ENCODE measurements at places on chromosomes 13 and 19. TPM values are rescaled to one million over a fixed set of nuclear protein-coding genes. Genes with fewer than 3 reads are reported as not detected.
A peak's percentile ranks its signal among the peaks of the same experiment; 100 is the strongest.

DNA sequence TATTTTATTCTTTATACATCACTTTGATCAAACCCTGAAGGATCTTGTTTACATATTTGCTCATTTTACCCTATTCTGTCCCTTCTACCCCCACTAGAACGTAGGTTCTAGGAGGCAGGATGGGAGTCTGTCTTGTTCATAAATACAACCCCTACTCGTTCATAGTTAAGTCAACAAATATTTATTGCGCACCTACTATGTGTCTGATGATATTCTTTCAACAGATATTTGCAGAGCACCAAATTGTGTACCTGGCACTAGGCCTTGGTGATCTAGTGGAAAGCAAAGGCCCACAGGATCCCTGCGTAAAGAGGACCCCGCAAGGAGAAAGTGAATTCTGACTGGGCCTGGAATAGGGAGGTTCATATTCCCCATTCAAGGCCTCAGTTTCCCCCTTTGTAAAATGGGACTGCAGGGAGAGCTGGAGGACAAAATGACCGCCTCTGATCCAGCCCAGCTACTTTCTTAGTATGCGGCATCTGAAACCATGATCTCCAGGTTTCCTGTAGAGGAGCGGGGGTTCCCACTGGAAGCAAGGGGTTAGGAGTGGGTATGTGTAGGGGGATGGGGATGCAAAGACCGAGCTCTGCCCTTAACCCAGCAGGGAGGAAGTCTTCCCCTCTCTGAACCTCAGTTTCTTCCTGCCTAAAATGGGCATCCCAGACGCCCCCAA is 534 bp upstream of the GEMIN7 start:
- DNase-seq = no peak

DNA sequence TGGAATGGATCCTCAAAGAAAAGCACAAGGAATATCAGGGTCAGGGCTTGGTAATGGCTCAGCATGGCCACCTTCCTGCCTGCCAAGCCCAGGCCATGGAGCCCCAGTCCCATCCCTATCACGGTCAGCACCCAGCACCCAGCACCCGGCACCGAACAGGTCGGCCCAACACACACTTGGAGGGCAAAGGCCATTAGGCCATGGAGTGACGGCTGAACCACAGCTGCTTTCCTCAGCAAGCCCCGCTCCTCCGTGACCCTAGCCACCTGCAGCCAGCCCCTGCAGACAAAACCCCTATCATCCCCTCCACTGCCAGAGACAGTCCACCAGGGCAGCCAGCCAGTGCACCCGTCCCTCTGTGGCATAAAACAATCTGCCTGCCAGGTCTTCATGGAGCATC is 20.6 kb downstream of the PEPD start:
- no peak for DNase-seq

- DNase-seq = no peak
Measured at GRCh38 chr13:88000239-88000638, 329.1 kb downstream of the SLITRK5 start.

CACTIN gene
- 33.0 TPM for total RNA-seq

DNA sequence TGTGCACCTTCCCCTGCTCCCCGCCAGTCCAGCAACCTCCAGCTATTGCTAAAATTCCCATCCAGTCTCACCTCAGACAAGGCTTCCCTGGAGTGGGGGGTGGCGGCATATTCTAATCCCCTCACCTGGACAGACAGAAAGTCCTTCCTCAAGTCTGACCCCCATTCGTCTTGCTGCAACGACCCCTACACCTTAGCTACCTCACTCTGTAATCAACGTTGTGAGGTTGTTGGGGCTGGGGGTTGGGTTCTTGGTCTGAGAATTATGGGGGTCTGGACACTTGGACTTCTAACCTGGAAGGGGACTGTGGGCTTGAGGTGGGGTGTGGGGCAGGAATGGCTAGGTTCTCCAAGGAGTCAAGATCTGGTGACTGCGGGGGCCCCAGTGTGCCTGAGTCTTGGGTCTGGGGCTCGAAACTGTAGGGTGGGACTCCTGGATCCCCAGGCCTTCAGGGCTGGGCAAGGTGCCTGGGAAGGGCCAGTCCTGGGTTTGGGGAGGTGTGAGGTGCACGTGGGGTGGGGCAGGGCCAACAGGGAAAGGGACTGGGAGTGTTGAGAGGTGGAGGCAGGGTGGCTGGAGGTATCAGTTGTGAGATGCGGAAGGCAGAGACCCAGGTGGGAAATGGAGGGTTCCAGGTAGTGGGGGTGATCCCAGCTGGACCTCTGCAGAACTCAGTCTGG is 1.3 kb downstream of the FOXA3 start:
- no peak for DNase-seq

DNA sequence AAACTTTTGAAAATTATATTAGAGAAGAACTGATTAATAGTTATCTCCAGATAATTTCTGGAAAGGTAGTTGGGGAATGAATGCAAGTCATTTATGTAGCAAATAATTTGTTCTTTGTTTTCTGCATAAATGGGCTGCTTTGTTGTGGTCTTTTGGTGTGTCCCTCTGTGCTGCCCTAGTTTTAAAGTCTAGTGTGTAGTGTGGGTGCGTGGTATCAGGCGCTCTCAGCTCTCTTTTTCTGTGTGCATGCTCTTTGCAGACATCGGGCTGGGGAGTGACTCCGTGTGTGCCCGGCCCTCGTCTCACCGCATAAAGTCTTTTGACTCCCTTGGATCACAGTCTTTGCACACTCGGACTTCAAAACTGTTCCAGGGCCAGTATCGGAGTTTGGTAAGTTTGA is 94.5 kb downstream of the ARHGEF7 start:
- no peak for DNase-seq

DNA sequence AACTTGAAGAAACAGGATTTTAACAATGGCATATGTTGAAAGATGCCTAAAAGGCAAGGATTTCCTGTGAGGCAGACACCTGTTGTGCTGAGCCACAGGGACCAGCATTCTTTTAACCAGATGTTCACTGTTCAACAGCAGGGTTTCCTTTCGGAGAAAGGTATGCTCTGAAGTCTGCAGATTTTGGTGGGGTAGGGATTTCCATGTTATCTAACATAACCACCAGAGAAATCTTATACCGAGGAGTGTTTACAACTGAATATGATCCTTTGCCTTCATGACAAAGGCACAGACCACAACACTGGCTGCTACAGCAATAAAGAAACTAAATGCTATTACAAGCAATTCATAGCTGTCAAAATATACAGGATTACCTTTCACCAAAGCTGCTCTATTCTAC is 48.1 kb downstream of the MPHOSPH8 start:
- DNase-seq = no peak

DNA sequence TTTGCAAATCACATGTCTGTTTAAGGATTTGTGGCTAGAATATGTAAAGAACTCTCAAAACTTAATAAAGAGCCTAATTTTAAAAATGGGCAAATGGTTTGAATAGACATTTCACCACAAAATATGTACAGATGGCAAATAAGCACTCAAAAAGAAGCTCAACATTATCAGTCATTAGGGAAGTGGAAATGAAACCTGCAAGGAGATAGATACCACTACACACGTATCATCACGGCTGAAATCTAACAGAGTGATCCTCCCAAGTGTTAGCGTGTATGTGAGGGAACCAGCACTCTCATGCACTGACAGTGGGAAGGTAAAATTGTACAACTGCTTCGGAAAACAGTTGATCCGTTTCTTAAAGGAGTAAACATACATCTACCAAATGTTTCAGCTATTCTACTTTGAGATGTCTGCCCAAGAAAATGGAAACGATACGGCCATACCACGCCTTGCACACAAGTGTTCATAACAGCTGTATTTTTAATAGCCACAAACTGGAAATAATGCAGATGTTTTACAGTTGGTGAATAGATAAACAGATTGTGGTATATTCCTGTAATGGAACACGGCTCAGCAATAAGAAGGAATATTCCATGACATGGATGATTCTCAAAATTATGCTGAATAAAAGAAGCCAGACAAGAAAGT is 14.5 kb downstream of the ARHGEF7 start:
- DNase-seq = no peak

- peak; percentile 61 for DNase-seq
Measured at GRCh38 chr19:6891761-6892385, 4.5 kb downstream of the ADGRE1 start.

GRCh38 chr13:100733261-100733660 is 58.7 kb upstream of the TMTC4 start:
- DNase-seq = no peak

- no peak for DNase-seq
Measured at GRCh38 chr13:106296723-106297122, 238.7 kb downstream of the EFNB2 start.

NBEA gene
- total RNA-seq = 2.8 TPM

DNA sequence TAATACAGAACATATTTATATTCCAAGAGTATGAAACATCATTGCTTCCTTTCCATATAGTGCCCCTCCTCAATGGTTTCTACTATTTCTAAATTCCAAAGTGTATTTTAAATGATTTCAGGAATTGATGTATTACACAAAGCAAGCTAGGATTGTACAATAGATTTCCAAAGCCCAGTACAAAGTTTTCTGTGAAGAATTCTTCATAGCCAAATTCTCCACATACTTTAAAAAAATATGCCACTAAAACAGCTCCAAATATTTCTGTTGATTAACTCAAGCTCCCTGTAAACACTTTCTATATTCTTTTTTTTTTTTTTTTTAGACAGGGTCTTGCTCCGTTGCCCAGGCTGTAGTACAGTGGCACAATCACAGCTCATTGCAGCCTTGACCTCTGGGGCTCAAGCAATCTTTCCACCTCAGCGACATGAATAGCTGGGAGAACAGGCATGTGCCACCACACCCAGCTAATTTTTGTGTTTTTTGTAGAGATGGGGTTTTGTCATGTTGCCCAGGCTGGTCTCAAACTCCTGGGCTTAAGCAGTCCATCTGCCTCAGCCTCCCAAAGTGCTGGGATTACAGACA is 50.6 kb downstream of the ELF1 start:
- no peak for DNase-seq

GRCh38 chr19:49689133-49690078 is at the start of gene ADM5:
TSS of gene ADM5 (plus strand) at chr19:49689594. CDS start at chr19:49689838, 244 bp downstream.
- peak; percentile 62 for DNase-seq

- DNase-seq = no peak
Measured at GRCh38 chr19:57643734-57644133, 10.8 kb downstream of the ZNF211 start.

GRCh38 chr19:39479916-39480315 is 722 bp upstream of the TIMM50 start:
- DNase-seq = no peak

DNA sequence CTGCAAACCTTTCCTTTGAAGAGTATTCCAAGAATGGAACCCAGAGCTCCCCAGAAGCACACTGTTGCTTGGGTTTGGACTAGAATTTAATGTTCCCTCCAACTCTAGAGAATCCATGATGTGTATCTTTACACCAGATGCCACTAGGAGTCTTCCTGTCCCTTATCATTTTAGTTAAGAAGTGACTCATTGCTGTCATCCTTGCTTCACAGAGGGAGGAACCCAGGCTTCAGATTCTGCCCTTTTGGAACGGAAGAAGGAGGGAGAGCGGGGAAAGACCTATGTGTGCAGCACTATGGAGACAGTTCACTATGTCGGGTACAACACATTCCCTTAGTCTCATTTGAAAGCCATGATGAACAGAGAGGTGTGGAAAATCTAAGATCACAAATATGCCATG is 2.1 kb upstream of the ATP12A start:
- no peak for DNase-seq

DNA sequence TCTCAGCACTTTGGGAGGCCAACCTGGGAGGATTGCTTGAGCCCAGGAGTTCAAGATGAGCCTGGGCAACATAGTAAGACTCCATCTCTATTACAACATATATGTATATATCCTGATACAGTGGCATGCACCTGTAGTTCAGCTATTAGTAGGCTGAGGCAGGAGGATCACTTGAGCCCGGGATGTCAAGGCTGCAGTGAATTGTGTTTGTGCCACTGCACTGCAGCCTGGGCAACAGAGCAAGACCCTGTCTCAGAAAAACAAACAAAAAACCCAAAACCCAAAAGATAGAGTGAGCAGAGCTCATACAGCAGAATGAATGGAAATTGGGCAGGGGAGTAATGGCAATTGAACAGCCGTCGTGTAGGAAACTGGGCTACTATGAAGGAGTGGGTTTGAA is 17.3 kb upstream of the SHKBP1 start:
- no peak for DNase-seq

OR1I1 gene
- not detected for total RNA-seq

DNA sequence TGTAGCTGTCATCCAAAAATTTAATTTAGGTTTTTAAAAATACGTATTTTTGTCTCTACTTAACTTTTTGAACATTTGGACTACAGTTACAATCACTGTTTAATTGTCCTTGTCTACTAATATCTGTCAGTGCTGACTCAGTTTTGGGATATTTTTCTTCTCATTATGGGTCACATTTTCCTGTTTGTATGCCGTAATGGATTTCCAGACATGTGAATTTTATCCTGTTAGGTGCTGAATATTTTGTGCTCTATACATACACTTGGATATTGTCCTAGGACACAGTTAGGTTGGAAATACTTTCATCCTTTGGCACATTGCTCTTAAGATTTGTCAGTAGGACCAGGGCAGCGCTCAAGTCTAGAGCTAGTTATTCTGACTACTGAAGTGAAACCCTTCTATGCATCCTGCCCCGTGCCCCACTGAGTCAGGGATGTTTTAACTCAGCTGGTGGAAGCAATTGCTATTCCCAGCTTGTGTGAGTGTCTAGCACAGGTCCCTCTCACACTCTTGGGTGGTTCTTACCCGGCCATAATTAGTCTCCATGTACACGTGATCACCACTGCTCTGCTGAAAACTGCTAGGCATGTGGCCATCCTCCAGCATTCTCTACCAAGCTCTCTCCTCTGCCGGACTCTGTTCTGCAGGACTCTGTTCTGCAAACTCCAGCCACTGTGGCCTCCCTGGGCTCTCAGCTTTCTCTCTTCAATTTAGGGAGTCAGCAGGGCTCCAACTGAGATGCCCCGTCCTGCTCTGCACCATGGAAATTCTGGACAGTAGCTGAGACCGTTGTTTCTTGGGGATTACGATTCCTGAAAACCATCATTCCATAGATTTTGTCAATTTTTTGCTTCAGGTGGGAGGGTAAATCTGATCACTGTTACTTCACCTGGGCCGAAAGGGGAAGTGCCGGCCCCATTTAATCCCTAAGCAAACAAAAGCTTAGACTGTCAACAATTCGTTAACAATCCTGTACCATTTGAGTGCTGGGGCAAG is 11.1 kb downstream of the PROZ start:
- no peak for DNase-seq

ZNF471 gene
- total RNA-seq = 0.71 TPM

GRCh38 chr19:7833225-7834099 is 3.4 kb downstream of the EVI5L start:
- DNase-seq = no peak

FCER2 gene
- 2.3 TPM for total RNA-seq

DNA sequence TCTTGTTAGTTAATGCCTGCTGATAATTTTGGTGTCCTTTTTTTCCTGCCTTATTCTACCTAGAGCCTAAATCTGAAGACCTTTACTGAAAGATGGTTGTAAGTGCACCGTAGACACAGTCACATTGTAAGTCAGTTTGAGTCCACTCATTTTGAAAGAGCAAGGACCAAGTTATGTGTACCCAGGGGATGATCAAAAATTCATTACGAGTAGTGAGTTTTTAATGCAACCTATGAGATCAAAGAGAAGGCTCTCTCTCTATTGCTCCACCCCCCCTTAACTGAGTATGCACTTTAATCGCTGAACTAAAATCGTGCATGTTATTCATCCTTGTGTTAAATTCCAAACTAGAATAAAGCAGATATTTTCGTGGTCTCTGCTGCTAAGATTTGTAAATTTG is 1.8 kb downstream of the RAP2A start:
- no peak for DNase-seq

CYP4F12 gene
- total RNA-seq = 1.4 TPM

LRRC63 gene
- total RNA-seq = 0.22 TPM

Measured in CD8-positive, alpha-beta T cell (primary cell).